ENCODE measurements at places on chromosomes 12 and 14. TPM values are rescaled to one million over a fixed set of nuclear protein-coding genes. Genes with fewer than 3 reads are reported as not detected.

Gene C12orf60
- 0.27 TPM for total RNA-seq

Gene PZP
- total RNA-seq = not detected

Gene GPRC5D
- not detected for total RNA-seq

Gene SERPINA9
- 2.3 TPM for total RNA-seq

Gene ALG10
- total RNA-seq = 5.1 TPM

Gene STAB2
- total RNA-seq = not detected

GRCh38 chr14:79724934-79725717 is 486.2 kb downstream of the DIO2 start:
- DNase-seq = no peak

- DNase-seq = no peak
Observed at GRCh38 chr12:109626378-109627115, 53.0 kb downstream of the MVK start.

DNA sequence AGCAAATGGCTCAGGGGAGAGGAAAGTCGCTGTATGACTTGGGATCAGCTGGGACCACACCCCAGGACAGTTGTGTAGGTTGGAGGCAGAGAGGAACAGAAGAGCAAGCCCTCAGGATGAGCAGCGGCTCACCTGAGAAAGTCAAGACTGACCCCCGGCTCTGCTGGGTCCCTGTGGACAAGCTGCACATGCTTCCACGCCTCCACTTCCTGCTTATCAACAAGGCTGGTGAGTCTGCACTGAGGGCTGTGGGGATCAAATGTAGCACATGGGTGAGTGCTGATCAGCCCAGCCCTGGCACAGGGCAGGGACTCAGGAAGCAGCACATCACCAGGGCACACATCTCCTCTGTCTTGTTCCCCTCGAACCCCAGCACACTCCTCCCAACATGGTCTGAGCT is 92.1 kb downstream of the CHGA start:
- DNase-seq = no peak
